CD4-positive, alpha-beta T cell treated with Interleukin-17A for 1 hour (primary cell): ENCODE measurements at places on chromosomes 5 and 9.

DNA sequence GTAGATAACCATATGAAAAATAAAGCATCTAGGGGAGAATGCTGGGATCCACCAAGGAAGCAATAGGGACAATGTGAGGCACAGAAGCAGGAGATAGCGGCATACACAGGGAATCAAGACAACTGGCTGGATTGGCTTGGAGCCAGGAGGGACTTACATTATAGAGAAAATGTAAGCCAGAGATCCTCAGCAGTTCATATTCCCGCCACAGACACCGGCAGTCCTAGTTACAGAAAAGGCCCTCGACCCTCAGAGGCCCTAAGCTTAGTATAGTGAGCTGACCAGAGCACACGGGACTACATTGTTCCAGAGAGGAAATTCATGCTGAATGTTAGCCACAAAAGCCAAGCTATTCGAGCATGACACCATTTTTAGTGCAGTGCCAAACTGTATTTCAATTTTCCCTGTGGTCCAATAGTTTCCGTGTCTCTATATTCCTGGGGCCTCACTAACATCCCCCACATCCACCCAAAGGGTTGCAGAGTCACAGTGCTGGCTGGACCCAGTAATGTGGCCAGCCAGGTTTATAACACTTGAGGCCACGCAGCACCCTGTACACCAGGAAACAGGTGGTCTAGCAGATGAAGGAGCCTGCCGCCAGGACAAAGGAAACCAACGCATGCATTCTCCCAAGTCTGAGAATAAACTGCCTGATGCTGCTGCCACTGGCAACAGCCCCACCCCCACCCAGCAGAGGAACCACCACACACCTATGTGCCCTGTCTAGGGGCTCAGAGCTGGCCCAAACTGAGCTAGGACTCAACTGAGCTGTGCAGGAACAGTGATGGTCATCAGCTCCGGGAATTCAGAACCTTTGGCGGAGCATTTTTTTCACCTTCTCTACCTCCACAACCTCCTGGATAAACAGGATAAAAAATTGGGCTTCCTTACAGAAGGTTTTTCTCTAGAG lies 693.2 kb upstream of the CHD1 start:
- no peak for DNase-seq

- no peak for DNase-seq
Measured at GRCh38 chr9:34627716-34628655, 880 bp downstream of the ARID3C start.

DNA sequence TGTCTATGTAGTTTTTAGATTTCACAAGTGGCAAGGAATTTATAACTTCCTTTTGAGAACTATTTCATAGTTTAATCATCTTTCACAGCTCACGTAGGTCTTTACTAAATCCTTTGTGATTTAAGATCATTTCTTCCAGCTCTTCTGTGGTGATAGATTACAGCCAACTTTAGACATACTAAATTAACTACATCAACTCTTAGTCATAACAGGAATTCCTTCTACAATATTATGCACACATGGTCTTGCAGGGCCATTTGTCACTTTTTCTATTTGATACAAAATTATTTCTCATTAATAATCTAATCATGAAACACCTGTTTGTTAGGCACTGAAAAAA lies 208.4 kb downstream of the PDE4D start:
- DNase-seq, result no peak

GRCh38 chr9:108865037-108865436 lies 3.0 kb downstream of the ACTL7A start:
- DNase-seq, result no peak

GRCh38 chr5:92207151-92207550 lies 824.0 kb upstream of the ARRDC3 start:
- DNase-seq, result no peak

DNA sequence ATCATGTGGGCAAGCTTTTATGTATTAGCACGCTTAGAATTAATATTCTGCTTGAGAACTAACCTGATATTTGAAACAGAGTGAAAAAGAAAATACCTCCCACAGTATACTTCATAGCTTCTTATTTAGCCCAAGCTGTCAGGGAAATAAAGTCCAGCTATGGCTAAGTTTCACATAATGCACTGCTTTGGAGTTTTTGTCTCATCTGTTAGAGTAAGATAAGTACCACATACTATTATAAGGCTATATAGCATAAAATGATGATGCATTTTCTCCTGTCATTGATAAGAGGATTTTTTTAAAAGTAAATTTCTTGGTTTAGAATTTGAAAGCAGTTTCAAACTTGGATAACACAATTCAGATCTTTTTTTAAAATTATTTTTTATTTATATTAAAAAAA lies 2.4 kb upstream of the ANKDD1B start:
- no peak for DNase-seq

- DNase-seq, result no peak
Measured at GRCh38 chr5:112986224-112986623, 9.6 kb downstream of the DCP2 start.

GRCh38 chr9:17135295-17136160 lies 688 bp downstream of the CNTLN start:
- no peak for DNase-seq

DNA sequence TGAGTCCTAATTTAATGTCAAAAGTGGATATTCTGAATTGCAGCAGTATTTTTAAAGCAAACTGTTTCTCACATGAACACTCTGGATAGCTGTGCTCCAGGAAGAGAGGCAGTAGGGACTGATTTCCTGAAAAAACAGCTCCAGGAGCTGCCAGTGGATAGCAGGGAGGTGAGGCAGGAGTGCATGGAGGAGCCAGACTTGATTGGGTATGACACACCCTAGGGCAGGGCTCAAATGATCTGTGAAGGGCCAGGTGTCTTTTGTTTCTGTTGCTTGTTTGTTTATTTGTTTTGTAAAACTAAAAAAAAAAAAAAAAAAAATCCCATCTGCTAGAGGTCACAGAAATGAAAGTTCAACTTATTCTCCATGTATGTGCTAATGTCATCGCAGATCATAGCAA lies 83.4 kb downstream of the ADRB2 start:
- DNase-seq, result no peak

- peak; percentile 5 for DNase-seq
Measured at GRCh38 chr9:88387036-88387551, 1.1 kb upstream of the SPIN1 start.

DNA sequence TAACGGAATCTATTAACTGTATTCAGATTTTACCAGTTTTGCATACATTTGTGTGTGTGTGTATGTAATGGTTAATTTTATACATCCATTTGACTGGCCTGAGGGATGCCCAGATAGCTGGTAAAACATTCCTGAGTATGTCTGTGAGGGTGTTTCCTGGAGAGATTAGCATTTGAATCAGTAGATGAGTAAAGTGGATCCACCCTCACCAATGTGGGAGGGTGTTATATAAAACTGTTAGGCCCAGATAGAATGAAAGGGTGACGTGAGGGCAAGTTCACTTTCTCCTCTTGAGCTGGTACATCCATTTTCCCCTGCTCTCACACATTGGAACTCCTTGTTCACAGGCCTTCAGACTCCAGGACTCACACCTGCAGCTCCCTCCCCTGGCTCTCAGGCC lies 88.7 kb downstream of the EMB start:
- DNase-seq, result no peak
